ENCODE measurements at places on chromosomes 1 and 21.
A peak's percentile ranks its signal among the peaks of the same experiment; 100 is the strongest.

DNA sequence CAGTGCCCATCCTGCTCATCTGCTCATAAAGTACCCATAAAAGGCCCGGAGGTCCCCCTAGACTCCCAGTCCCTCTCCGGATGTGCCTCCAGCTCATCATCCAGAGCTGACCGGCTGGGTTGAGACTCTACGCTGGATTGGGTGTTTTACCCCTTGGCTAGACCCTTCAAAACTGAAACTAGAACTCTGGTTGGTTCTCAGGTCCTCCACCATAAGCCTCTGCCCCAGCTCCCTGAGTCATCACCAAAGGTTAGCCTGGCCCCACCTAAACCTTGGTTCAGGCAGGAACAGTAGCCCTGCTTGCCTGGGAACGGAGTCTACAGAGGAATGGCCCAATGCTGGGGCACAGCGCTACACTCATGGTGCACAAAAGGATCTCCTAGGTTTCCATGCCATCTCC is 75.1 kb downstream of the TLR5 start:
- DNase-seq, result no peak

DNA sequence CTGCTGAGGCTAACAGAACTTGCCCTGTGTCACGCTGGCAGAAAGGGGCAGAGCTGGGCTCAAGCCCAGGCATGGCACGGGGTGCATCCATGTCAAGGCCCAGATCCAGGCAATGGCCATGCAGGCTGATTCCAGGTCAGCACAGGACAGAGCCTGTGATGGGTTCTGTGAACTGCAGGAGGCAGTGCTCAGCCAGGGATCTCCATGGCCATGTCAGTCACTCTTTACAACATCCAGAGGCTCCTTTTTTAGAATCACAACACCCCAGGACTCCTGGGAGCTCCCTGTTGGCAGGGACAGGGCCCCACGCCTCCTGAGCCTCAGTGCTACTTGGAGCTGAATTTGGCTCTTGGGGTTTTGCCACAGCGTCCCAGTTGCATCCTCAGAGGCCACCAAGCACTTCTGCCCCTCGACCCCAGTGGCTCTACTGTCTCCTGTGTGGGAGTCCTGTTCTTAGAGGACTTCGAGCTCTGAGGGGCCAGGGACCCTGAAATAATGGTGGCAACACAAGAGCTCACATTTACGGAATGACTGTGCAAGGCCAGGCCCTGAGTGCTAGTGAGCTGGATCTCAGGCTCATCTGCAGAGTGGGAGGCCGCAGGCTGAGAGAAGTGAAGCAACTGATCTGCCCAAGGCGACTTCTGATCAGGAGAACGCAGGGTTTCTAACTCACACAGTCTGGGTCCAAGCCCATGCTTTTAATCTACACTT is 211.5 kb downstream of the TRABD2B start:
- peak; percentile 13 for DNase-seq

GRCh38 chr1:32780628-32781234 is 36.4 kb downstream of the YARS1 start:
- DNase-seq, result no peak

GRCh38 chr1:53461323-53462044 is 2.3 kb downstream of the DMRTB1 start:
- no peak for DNase-seq

- DNase-seq, result no peak
These were observed 163.6 kb upstream of the C1orf21 start for GRCh38 chr1:184223216-184223615.

GRCh38 chr1:177645491-177646190 is 324.2 kb downstream of the SEC16B start:
- DNase-seq, result peak; percentile 18

- DNase-seq, result peak; percentile 23
These were observed 4.7 kb downstream of the IRF6 start for GRCh38 chr1:209800984-209801834.

- no peak for DNase-seq
These were observed 70.6 kb upstream of the NEK7 start for GRCh38 chr1:198086051-198086745.

DNA sequence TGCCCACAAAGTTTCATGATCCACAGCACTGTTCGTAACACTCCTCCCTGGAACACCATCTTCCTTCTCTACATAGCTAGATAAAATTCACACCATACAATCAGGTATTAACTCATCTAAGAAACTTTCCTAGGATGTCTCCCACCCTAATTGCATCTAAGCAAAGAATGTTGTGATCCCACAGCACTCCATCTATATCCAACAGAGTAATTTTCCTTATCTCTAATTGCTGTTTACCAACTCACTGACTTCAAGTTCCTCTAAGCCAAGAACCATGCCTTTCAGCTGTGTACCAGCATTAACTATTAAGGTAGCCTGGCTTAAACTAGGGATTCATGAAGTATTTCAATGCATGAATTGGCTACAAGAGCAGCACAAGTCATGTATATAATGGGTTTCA is 114.2 kb downstream of the SIPA1L2 start:
- no peak for DNase-seq

DNA sequence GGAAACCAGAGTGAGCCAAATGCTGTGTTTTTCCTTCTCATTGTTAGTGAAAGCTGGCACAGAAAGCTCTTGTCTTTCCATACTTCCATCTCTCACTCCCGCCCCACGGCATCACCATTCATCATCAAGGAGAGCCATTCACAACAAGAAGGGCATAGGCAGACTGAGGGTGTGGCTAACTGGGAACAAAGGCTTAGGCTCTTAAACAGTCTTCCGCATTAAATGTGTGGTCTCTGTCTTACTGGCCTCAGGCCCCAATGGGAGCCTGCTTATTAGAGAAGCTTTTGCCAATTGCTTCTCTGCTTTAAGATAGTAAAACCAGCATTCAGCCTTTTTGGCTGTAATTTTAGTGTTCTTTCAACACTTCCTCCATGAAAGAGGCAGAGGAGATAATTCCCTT is 51.4 kb downstream of the TNFSF18 start:
- no peak for DNase-seq

GRCh38 chr1:75884437-75884836 is 47.8 kb downstream of the ASB17 start:
- no peak for DNase-seq

DNA sequence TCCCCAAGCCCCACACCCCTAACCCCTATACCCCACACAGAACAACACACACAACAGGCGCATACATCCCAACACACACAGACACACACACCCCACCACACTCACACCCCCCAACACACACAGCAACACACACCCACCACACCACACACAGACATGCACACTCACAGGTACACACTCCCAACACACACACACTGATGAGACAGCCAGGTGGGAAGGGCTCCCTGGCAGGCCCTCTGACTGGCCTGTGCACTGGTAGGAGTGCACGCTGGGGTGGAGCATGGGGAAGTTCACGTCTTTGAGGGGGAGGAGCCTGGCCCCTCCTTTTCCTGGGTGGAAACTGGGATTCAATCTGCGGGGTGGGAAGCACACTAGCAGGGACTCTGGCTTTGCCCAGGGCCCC is 116.7 kb downstream of the RHOU start:
- DNase-seq, result no peak

DNA sequence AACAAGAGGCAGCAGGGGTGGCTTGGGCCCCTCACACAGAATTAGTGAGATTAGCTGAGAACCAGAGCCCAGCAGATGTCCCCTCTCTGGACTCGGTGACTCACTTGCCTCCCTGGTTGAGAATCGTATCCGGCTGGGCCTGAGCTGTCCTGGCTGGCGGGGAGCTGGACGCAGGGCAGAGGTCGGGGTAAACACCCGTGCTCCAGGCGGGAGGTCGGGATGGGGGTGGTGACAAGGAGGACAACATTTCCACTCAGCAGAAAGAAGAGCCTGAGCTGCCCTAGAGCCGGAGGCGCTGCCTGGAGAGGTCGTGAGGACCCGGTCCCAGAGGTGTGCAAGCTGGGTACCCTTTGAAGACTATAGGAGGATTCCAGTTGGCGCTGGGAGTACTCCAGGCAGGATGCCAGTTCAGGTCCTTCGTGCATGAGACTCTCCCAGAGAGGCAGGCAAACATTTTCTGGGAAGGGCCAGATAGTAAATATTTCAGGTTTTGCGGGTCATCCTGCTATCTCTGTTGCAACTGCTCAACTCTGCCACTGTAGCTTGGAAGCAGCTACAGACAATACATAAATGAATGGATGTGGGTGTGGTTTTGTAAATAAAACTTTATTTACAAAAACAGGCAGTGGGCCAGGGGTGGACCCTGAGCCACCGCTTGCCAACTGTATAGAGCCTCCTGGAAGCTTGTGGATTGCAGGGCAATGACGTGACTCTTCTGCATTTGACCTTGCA is 116.8 kb upstream of the WNT4 start:
- no peak for DNase-seq

DNA sequence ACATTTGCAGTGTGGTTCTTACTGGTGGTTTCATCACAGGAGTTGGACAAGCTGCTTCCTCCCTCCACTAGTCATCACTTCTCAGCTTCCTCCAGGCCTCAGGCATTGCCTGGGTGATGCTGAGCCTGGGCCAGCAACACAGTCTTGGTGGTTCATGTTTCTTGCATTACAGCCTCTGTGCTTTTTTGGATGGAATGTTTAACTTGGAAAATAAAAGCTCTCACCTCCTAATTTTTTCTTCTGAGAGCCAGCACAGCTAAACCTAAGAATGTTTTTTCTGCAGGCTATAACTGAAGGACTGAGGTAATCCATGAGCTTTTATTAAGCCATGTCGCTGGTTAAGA is 66.1 kb upstream of the RHOU start:
- peak; percentile 8 for DNase-seq

DNA sequence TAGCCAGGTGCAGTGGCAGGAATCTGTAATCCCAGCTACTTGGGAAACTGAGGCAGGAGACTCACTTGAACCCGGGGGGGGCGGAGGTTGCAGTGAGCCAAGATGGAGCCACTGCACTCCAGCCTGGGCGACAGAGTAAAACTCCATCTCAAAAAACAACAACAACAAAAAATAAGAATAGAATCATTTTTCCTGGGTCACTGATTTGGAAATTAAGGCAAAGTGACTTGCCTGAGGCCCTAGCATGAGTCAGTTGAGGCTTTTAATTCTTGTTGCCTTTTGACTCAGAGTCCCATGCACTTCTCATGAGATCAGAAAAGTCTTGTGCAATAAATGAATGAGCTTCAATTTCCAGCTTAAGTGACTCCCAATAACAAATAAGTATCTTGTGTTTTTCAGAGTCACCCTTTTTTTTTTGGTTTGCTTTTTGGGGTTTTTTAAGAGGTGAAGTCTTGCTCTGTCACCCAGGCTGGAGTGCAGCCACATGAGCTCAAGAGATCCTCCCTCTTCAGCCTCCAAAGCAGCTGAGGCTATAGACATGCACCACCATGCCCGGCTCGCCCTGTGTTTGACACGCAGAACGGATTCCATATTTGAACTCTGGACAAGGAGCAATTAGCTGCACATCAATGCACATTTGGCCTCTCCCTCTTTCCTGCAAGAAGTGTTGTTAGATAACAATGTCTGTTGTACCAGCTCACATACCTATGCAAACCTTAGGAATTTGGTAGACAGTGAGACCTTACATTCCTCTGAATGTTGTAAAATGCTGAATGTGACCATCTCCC is 3.4 kb upstream of the PLEKHM2 start:
- DNase-seq, result peak; percentile 64

DNA sequence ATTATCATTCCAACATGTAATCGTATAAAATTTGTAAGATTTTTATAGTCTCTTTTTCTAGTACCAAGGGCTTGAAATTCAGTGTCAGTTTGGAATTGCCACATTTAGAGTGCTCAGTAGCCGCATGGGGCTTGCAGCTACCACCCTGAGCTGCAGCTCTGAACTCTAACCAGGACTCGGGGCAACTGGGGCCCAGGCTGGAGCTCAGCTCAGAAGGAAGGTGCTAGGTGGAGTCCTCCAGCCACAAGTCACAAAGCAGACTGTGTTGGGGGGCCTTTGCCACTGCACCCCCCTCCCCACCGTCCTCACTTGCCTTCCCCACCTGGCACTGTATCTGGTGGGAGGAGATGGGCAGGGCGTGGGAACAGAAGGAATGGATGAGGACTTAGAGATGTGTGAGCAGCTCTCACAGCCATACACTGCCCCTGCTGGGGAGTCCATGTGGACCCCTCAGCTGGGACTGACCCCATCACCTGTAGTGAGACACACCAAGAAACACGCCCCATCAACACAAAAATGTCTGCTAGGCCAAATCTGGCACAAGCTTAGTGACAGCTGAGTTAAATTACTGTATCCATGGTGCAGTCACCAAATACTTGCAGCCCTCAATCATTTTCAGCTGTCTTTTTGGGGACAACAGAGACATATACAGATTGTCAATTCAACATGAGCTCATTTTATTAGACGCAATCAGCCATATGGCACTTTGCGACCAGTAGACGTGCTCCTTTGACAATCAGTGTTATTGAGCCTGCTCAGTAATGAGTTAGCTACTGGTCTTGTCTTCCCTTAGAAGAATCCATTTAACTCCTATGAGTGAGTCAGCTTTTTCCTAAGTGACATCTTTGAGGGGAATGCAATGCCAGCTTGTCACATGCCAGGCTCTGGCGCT is 241.7 kb upstream of the RAB4A start:
- peak; percentile 21 for DNase-seq

GRCh38 chr1:110249256-110249655 is 39.1 kb downstream of the KCNC4 start:
- no peak for DNase-seq

GRCh38 chr1:115706587-115707425 is 61.7 kb downstream of the CASQ2 start:
- peak; percentile 81 for DNase-seq

GRCh38 chr1:154998201-154998780 is 4.3 kb upstream of the ZBTB7B start:
- no peak for DNase-seq

DNA sequence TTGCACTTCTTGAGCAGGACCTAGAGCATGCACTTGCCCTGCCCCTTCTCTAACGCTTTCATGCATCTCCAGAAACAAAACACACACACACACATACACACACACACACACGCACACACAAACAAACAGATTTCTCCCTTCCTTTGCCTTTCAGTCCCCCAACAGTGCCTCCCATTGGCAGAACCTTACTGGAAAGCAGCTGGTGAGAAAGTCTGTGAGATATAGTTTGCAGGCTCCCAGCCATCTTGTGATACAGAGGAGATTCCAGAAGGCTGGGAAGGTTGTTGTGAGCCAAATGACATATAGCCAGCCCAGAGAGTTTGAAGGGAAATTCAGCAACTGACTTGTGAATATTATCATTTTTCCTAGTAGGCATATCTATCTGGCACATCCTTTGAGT is 35.9 kb upstream of the ZRANB2 start:
- DNase-seq, result no peak

DNA sequence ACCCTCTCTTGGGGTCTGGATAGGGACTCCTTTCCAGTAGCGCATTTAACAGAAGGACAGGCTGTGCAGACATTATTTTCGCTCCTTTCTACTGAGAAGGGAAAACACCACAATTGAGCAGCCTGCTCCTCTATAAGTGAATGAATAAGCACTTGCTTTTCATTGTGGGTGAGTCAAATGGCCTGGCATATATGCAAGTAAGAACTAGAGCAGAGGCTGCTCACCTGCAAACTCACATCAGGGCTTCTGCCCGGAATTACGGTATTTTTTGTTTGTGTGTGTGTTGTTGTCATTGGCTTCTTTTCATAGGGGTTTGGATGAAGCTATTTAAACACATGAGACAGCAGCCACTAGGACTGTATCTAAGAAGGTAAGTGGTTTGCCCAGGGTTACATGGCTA is 200.1 kb upstream of the CAMK1G start:
- DNase-seq, result no peak

- peak; percentile 72 for DNase-seq
These were observed 800 bp downstream of the HIPK1 start for GRCh38 chr1:113929750-113930498.

Data from astrocyte of the hippocampus (primary cell).